NAMALWA (cell line): ENCODE measurements at places on chromosomes 5 and 9.
A peak's percentile ranks its signal among the peaks of the same experiment; 100 is the strongest.

- no peak for DNase-seq
Measured at GRCh38 chr5:143108498-143109128, 294.9 kb downstream of the NR3C1 start.

DNA sequence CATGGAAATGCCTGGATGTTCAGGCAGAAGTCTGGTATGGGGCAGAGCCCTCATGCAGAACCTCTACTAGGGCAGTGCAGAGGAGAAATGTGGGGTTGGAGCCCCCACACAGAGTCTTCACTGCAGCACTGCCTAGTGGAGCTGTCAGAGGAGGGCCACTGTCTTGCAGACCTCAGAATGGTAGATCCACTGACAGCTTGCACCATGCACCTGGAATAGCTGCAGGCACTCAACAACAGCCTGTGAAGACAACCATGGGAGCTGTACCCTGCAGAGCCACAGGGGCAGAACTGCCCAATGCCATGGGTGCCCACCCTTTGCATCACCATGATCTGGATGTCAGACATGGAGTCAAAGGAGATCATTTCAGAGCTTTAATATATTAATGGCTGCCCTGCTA lies 36.9 kb downstream of the TRIP13 start:
- DNase-seq, result no peak

DNA sequence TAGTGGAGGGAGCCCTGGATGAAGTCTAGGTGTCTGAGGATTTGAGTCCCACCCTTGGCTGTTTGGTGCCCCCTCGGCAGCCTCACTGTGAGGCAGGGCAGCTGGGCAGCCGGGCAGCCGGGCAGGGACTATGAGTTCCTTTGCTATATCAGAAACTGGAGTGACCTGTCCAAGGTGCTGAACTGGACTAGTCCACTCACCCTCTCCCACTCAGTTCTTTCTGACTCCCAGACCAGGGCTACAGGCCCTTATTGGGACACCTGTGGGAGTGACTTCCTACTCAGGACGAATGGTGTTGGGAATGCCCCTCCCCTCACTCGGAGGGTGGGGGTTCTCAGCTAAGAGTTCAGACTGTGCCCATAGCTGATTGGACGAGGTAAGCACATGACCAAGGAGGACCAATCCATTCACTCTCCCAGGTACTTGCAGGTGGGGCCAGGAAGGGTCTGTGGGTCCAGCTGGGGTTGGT lies 34.1 kb upstream of the RAPGEF1 start:
- peak; percentile 45 for DNase-seq

GRCh38 chr5:52725065-52725746 lies 62.5 kb upstream of the ITGA1 start:
- DNase-seq, result no peak

DNA sequence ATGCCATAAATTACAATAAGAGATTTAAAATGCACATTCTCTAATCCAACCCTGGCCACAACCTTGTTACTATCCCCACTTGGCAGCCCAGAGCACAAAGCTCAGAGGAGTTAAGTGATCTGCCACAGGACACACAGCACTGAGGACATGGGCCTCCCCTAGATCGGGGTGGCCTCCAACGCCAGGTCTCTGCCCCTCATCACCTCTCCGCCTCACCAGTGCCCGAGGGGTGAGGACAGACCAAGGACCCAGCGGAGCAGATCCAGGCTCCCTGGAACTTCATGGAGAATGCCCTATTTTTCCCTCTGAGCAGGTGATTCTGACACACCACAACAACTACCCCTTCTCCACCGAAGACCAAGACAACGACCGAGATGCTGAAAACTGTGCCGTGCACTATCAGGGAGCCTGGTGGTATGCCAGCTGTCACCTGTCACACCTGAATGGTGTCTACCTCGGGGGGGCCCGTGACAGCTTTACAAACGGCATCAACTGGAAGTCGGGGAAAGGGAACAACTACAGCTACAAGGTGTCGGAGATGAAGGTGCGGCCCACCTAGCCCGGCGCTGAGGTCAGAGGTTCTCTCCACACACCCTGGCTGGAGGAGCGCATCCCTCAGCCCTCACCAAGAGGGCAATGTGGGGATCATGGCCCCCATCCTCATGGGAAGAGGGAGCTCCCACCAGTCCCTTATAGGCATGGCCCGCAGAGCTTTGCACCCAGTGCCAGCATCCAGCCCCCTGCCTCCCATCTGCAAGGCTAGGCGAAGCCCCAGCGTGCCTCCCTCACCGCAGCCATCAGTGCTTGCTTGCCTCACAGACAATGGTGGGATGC lies 12.5 kb upstream of the FCN2 start:
- DNase-seq, result no peak

DNA sequence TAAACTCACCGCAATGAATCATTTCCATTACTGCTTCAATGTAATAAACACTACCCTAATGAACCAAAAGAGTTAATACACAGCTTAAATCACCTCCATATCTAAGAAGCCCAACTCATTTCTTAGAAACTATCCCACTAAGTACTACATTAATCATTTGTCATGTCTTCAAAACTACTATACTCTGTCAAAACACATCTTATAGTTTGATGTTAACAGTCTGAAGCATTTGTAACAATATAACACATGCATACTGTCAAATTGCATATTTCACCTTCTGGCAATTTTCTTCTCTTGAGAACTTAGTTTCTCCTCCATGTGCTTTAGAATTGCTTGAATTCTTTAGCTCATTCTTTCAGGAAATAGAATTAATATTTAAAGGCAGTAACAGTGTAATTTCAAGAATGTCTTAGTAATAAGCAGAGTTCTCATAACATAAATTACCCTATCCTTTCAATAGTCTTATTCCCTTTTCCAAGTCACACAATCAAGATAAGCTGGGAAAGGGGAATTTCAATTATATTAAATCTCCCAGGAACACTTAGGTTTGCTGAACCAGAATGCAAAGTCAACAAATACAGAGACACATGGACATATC lies 199.7 kb downstream of the ATPSCKMT start:
- DNase-seq, result no peak

DNA sequence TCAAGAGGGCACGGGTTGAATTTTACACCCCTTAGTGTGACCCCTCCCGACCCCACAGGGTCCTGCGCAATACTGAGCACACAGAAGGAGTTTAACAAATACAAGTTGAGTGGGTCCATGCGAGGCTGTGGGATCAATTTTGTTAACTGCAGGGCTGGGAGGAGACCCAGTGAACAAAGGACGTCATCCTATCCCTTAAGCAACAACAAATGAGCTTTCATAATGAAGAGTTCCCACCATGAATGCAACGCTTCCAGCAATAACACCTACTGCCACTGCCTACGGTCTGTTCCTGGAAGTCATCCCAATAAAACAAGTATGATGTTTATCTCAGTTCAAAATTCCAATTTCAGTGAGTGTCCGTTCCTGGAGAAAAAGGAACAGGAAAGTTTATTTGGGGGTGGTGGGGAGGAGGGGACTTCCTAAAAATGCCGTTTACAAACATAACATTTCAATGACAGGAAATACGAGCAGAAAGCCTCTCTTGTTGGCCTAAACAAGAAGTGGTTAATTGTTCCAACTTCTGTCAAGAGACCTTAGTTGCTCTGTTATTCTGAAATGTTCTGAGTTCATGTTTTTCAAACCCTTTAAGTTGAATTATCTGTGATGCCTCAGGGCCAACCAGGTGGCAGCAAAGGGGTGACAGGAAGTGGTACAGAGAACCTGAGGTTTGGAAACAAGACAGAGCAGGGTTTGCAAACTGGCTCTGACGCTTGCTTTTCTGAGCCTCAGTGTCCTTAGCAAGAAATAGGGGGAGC lies 65.8 kb upstream of the PLPP6 start:
- DNase-seq, result peak; percentile 39

DNA sequence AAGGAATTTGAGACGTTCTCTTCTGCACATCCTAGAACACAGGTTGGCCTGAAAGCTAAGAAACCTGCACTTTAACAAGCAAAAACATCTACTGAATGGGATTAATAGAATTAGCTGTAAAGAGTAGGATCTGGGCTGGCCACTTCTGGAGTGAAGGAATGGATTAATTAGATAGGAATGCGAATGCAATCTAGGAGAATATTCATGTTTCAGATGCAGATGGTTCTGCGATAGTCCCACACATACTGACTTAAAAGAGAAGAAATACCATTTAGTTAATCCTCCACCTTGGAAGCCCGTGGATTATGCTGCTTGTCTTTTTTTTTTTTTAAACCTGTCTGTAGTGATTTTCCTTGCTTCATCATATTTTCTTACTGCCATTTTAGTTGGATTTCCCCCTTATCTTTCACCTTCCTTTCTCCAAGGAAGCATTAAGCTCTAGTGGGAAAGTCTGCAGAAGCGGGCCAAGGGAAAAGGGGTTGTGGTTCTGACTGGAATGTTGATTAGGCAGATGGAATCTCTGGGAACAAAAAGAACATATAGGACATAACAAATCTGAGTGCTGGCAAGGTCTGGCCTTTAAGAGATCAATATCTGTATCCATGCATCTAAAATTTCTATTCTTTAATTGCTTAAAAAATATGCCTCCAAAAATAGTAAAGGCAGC lies 152.4 kb downstream of the ALDH1A1 start:
- DNase-seq, result no peak

- peak; percentile 62 for DNase-seq
Measured at GRCh38 chr9:126915281-126915816, 767 bp downstream of the RALGPS1 start.

DNA sequence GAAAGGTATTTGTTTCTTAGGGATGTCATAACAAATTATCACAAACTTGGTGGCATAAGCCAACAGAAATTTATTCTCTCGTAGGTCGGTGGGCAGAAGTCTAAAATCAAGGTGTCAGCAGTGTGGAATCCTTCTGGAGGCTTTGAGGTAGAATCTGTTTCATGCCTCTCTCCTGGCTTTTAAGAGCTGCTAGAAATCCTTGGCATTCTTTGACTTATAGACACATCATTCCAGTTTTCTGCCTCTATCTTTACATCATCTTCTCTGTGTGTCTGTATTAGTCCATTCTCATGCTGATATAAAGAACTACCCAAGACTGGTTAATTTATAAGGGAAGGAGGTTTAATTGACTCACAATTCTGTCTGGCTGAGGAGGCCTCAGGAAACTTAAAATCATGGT lies 488.1 kb upstream of the PAPPA start:
- DNase-seq, result no peak

DNA sequence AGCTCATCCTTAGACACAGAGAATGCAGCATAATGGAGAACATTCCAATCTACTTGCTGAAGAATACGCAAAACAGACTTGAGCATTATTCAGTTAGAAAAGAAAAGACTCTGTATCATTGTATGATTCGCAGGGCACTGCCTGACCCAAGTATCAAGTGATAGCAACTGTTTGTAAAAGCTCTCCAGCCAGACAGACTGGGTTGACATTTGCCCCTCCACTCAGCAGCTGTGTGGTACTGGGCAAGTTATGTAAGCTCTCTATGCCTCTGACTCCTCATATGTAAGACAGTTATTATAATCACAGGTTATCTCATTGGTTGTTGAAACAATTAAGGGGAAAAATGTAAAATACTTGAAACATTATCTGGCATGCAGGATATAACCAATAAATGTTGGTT lies 505.0 kb downstream of the ELAVL2 start:
- no peak for DNase-seq

DNA sequence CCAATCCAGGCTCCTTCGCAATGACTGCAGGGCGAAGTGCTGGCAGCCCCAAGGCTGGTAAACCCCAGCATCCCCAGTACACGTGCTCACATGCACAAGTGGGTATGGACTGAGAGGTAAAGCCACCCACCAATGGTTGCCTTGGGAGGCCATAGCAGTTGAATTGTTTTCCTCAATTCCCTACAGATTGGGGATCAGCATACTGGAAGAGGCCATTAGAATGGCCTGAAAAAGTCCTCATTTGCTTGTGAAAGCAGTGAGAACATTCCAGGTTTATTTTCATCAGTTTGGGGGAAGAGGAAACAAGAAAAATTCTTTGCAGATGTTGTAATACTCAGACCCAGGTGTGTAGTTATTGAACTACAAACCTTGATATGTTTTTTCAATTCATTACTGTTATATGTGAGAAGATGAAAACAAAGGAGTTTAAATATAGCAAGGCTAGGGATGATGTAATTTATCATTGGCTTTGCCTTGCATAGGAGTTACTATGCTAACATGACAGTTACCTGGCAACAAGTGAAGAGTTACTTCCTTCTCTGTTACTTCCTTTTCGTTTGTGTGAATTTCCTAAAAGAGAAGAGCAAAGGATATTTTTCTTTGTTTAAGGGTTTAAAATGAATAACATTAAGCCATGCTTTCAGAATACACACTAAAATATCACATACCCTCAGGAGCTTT lies 36.4 kb downstream of the MTMR12 start:
- peak; percentile 72 for DNase-seq

DNA sequence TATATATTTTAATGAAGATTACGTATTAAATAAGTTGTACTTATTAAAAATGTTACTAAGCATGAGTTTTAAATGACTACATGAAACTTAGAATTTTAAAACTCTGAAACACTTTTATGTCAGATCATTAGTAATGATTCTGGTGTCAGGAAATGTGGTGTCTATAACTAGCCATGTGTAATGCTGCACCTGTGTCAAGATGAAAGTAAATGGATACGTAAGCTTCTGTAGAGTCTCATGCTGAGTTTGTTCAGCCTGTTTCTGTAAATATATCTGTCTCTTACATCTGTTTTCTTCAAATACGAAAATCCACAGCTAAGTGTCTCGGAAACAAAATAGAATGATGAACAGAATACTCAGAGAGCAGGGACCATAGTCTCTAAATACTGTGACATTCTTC lies 278.0 kb upstream of the SMC2 start:
- no peak for DNase-seq

DNA sequence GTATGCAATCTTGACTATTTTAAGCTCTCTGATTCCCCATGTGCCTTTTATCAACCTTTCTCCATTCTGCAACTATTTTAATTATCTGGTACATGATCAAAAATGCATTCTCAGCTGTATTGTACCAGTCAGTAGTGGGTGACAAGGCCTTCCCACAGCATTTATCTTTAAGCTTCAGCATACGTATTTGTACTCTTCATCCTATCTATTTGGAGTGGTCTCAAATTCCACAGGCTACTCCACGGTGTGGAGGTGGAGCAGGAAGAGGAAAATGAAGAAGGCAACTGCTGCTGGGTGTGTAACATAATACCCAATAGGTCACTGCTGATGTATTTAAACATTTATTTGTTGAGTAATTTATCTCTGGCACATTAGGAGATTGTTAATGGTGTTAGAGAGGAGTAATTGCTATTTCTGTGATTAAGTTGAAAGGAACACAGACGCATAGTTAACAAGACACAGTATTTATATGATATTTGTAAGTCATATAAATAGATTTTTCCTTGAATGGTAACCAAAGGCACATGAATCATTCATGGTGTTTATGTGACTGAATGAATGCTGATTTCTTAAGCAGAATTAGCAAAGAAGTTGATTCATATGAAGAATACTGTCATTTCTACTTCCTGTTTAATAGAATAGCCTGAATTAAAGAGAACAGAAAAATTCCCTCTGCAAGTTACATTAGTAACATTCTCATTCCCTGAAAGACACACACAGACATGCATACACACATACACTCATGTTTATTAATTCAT lies 153.8 kb upstream of the NR3C1 start:
- DNase-seq, result no peak

DNA sequence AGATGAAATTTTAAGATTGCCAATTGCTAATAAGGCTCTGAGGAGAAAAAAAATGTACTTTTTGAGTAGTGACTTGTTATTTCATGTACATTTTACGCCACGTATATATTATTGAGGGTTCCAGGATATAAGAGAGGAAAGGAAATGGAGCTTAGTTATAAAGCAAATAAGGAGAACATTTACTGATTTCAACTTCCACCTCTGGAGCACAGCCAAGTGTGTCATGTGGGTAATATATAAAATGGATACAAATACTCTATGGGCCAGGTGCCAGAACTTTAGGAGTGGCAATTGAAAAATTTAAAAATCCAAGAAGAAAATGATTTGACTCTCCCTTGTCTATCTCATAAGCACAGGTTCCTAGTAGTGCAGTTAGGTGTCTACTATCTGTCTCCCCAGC lies 45.0 kb upstream of the VLDLR start:
- no peak for DNase-seq
